ENCODE measurements at places on chromosomes 7 and 10. TPM values are rescaled to one million over a fixed set of nuclear protein-coding genes. Genes with fewer than 3 reads are reported as not detected.

DNA sequence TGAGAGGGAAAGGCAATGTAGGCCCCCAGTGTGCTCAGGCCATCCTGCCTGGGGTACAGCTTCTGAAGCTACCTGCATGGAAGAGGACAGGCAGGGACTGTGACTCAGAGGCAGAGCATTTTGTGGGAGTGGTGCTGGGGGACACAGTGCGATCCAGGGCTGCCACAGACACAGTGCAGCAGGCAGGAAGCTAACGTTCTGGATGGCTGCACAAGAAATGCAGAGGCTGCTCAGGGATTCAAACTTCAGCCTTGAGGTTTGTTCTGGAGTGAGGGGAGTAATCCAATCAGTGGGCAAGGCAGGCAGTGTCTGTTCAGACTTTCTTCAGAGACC is 648.0 kb upstream of the IGFBP3 start:
- DNase-seq = no peak

- no peak for DNase-seq
Observed at GRCh38 chr7:130210181-130210935, 2.7 kb downstream of the SSMEM1 start.

DNA sequence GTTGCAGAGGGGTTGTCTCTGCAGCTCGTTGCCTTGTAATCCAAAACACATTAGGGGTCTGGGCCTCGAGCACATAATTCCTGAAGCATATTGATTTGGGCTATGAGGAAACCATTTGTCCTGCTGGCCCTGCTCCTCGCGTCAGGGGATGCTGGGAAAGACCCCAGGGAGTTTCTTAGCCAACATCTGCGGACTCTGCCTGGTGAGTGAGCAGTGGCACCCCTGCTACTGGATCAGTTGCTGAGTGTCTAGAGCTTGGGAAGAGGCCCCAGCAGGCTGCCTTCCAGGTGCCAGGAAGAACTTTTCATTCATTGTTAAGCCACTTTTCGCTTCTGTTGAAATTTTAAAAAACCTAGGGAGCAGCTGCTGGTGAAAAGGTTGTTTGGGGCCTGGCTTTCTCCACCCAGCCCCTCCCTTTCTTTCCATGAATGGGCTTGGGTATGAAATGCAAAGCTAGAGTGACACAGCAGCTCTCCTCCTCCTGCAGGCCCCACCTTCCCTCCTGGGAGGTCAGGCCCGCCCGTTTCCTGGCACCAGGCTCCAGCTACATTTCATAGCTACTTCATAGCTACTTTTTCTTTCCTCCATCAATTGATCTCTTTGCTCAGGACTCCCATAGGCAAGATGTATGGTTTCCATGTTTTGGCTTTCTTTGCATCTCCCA is 26.8 kb downstream of the TACR2 start:
- DNase-seq = no peak

- DNase-seq = no peak
Observed at GRCh38 chr10:79178614-79179163, 109.9 kb downstream of the ZMIZ1 start.

GRCh38 chr10:75019370-75019769 is 92.1 kb upstream of the SAMD8 start:
- DNase-seq = no peak

DNA sequence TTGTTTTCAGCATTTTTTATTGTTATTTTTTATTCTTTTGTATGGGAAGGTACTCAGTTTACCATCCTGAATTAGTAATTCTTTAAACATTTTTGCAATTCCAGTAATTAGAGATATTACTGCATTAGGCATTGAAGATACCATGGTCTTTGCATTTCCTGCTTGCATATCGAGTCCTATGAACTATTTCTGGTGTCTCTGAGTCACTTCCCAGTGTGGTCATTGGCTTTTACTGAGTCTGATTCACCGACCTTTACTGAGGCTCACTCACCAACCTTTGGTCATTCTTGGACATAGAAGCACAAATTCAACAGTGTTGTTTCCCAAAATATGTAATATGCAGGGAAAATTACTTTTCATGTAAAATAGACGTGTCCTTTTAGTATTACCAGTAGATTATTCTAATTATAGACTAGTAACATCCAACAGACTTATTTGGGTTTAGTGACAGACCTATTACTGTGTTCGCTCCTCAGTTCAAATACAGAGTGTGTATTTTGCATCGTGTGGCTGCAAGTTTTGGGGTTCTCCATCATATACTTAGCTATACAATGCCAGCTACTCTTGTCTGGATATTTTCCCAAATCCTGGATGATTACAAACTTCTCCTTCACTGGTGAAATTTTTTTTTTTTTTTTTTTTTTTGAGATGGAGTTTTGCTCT is 180.7 kb upstream of the PRSS1 start:
- no peak for DNase-seq

DNA sequence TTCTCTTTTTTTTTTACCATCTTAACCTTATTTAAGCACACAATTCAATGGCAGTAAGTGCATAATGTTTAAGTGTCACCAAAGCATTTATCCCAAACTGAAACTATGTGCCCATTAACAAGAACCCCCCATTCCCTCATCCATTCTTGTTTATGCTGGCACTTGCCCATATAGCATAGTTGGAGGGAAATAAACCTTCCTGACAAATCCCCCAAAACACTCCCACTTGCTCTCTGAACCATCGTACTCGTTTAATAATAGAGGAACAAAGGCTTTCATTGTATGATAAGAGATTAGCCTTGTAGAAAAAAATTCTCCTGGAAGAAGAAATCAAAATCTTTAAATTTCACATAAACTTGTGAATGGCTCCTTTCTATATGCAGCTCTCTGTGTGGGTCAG is 26.4 kb upstream of the KCNMA1 start:
- DNase-seq = no peak

GRCh38 chr7:122790591-122790990 is 87.9 kb upstream of the RNF148 start:
- no peak for DNase-seq

DNA sequence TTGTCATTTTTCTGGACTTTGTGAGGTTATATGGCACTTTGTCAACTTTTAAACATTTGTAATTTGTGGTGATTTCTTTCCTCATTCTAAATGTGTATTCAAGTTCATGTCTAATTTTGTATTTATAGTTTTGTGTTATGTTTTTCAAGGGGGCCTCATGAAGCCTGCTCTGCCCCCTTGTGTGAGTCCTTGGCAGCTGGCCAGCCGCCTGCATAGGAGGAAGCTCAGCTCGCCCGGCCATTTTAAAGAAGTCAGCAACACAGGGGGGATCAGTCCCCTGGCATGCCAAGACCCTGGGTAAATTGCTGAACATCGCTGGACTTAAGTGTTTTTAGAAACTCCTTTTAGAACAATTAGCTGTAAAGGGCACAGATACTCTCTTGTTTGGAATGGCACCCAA is 123.0 kb downstream of the ANLN start:
- DNase-seq = no peak

DNA sequence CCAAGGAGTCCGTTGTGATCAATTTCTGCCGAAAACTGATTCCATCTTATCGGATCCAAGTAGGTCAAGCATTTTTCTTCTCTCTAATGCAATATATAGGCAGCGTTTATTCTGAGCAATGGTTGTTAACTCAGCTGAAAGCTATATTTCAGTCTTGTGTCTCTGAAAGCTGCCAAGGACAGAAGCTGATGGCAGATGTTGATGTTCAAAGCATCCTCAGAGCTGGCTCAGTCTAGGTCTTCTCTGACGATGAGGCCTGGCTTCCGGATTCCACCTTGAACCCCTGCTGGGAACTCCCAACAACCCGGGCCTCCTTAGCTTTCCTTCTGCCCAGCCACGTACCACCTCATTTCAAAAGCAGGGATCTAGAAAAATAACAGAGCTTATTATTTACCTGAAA is 863.6 kb downstream of the NRG3 start:
- no peak for DNase-seq

- no peak for DNase-seq
Observed at GRCh38 chr10:21604651-21605050, 70.6 kb downstream of the MLLT10 start.

- DNase-seq = no peak
Observed at GRCh38 chr10:21184216-21184615, 287.1 kb upstream of the NEBL start.

DNA sequence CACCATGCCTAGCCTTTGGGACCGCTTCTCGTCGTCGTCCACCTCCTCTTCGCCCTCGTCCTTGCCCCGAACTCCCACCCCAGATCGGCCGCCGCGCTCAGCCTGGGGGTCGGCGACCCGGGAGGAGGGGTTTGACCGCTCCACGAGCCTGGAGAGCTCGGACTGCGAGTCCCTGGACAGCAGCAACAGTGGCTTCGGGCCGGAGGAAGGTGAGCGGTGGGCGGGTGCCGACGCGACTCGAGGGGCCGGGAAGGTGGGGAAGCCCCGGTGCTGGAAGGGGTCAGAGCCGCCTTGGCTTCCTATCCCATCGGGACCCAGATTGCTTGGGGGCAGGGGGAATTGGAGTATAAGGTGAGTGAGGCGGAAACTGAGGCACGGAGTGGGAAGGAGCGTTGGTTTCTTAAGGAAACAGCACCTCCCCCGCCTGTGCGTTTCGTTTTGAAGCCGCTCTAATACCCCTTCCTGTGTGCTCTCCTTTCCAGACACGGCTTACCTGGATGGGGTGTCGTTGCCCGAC is 547 bp downstream of the DDIT4 start:
- no peak for DNase-seq

GRCh38 chr7:96397936-96398598 is 76.2 kb upstream of the SLC25A13 start:
- no peak for DNase-seq

GRCh38 chr7:46286957-46287356 is 365.9 kb upstream of the IGFBP3 start:
- DNase-seq = no peak

- DNase-seq = no peak
Observed at GRCh38 chr10:24240041-24240751, 31.3 kb downstream of the KIAA1217 start.

ARHGEF35 gene
- 5.7 TPM for polyA plus RNA-seq

MORN4 gene
- polyA plus RNA-seq = 3.9 TPM

POLL gene
- polyA plus RNA-seq = 14.4 TPM

ITIH2 gene
- polyA plus RNA-seq = not detected

AGK gene
- polyA plus RNA-seq = 43.8 TPM

ADRA2A gene
- polyA plus RNA-seq = not detected

JAKMIP3 gene
- not detected for polyA plus RNA-seq

HTR5A gene
- polyA plus RNA-seq = not detected

TMEM229A gene
- polyA plus RNA-seq = not detected

All from GM12878 (cell line).